ENCODE measurements at places on chromosomes 16 and 17.

DNA sequence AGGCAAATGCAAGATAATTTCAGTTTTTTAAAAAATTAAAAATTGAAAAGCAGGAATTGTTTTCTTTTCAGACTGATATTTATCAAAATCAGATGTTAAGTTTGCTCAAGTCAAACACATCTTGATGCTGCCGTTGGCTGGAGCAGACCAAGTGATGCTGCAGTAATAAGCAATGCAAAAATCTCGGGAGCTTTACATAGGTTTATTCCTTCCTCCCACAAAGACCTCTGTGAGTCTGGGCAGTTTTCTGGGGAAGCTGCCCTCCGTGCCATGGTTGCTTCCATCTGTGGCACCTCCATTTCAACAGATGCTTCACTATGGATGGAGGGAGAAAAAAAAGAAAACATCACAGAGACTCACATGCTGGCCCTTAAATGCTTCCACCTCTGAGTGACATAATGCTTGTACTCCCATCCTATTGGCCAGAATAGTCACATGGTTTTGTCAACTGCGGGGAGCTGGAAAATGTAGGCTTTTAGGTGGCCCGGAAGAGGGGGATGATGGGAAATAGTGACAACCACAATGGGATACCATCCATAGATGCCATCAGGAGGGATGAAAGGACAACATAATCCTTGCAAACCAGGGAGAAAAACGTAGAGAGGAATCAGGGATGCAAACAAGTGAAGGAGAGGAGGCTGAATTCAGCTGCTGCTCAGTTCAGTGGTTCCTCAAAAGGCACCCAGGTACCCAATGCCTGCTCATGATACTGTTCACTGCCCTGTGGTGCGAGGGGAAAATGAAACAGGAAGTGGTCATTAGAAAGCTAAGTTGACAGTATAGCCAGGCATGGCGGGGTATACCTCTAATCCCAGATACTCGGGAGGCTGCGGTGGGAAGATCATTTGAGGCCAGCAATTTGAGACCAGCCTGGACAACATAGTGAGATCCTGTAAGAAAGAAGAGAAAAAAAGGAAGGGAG, 13.5 kb upstream of the ERCC4 start:
- no peak for DNase-seq

- no peak for DNase-seq
Measured at GRCh38 chr17:30236297-30236624, 764 bp upstream of the SLC6A4 start.

DNA sequence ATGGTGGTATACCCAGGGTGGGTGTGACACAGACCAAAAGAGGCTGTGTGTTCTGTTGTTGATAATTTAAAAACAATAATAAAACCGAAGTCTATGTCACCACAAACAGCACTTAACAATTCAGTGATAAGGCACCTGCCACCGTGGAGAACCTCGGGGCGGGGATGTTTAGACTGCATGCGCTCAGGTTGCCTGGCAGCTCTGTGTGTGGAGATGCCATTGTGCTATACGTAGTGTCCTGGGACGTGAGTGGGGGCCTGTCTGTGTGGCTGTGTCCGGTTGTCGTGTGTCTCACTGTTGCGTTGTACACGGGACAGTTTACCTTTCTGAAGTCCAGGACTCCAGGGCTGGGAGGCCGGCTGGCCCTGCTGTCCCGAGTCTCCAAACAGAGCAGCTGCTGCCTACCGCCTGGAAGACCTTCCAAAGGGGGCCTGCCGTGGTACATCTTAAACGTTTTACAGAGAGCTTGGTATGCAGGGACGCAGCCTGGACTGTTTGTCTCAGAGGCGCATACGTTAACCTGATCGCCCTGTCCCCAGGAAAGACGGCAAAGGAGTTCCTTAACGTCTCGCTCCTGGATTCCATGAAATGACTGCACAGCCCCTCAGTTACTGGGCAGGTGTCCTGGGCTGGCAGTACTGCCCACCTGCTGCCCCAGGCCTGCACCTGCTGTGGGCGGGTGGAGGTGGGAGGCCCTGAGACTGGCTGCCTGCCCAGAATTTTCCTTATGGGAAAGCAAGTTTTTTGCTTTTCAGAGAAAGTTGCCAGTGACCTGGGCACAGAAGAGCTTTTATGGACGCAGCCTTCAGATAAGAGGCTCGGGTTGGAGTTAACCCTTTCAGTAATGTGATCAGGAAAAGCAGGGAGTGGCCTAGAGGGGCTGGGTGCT, 19.0 kb downstream of the SPIRE2 start:
- no peak for DNase-seq

DNA sequence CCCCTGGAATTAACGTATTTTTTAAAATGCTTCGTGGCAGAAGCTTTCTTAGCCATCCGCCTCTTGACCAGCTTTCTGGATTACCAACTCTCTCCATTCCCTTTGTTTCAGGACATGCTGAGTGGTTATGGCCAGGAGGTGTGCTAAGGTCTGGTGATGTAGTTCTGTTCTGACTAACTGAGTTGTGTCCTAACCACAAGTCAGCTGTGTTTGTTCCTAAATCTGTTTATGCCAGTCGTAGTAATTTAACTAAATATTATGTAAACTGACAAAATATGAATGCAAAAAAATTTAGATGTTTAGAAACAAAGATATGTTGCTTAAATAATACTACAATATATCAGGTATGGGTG, 61.6 kb downstream of the MRTFB start:
- DNase-seq: no peak

DNA sequence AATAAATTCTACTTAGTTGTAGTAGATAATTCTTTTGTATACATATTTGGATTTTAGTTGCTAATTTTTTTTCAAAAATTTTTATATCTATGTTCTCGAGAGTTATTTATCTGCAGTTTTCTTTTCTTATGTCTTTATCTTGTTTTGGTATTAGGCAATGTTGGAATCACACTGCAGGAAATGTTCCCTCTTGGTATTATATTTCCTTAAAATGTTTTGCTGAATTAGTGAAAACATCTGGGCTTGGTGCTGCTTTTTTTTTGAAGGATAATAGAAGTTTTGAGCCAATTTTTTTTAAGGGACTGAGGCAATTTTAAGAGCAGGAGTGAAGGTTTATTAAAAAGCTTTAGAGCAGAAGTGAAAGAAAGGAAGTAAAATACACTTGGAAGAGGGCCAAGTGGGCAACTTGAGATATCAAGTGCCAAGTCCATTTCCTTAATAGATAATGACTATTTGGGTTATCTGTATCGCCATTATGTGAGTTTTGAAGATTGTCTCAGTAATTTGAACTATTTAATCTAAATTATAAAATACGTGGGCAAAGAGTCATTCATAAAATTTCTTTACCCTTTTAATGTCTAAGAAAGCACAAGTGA, 1390.1 kb upstream of the CDH8 start:
- no peak for DNase-seq

GRCh38 chr17:81966343-81967243, 5.6 kb upstream of the NOTUM start:
- no peak for DNase-seq

DNA sequence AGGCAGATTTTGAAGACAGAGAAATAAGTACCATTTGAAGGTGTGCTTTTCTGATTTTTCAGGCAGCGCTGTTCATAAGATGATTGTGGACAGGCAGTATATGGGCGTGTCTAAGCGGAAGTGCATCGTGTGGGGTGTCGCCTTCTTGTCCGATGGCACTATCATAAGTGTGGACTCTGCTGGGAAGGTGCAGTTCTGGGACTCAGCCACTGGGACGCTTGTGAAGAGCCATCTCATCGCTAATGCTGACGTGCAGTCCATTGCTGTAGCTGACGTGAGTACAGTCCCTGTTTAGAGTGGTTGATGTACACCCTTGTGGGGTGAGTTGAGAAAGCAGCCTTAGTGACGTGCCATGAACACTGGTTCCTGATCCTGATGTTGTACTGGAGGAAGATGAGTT, 10.7 kb downstream of the UTP4 start:
- no peak for DNase-seq

DNA sequence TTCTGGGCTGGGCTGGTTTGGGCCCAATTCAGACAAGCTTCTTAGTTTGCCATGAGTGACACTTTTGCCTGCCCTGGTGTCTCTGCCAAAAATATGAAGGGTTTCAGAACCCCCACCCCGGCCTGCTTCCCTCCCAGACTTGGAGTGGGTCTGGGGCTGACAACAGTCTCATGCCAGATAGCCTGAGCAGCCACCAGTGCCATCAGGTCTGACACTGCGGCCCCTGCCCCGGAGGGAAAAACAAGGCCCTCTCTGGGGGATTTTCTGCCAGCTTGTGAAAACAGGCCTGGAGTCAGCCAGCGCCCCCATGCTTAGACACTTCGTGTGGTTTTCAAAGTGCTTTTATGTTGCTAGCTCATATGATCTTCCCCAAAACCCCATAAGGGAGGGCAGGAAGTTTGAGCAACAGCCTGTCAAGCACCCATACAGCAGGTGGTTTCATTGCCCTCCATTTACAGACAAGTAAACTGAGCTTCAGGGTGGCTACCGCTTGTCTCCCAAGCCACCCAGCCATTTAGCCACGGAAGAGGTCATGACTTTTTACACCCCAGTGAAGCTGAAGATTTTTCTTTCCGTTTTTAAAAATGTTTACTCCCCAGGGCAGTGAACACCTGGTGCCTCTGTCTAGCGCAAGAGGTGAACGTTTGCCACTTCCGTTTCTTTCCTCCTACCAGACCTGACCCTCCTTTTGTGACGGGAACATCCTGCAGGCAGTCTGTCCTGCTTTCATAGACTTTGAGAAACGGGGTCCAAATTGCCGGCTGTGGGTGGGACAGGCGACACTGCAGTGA, 300.6 kb downstream of the SEC14L1 start:
- peak; percentile 65 for DNase-seq

DNA sequence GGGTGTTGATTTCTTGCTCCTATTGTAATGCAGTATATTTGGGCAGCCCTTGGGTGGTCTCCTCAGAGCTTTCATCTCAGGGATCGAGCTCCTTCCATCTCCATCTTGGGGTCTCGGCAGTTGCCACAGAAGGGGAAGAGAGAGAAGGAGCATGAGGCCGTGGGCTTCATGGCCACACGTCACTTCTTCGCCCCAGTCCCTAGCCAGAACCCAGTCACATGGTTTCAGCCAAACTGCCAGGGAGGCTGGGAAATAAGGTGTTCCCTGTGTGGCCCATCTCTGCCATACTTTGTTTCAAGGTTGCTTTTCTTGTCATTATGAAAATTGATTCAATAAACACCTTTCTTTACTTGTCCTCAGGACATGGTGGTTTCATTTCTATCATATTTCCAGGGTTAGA, 68.4 kb upstream of the NKD1 start:
- no peak for DNase-seq

DNA sequence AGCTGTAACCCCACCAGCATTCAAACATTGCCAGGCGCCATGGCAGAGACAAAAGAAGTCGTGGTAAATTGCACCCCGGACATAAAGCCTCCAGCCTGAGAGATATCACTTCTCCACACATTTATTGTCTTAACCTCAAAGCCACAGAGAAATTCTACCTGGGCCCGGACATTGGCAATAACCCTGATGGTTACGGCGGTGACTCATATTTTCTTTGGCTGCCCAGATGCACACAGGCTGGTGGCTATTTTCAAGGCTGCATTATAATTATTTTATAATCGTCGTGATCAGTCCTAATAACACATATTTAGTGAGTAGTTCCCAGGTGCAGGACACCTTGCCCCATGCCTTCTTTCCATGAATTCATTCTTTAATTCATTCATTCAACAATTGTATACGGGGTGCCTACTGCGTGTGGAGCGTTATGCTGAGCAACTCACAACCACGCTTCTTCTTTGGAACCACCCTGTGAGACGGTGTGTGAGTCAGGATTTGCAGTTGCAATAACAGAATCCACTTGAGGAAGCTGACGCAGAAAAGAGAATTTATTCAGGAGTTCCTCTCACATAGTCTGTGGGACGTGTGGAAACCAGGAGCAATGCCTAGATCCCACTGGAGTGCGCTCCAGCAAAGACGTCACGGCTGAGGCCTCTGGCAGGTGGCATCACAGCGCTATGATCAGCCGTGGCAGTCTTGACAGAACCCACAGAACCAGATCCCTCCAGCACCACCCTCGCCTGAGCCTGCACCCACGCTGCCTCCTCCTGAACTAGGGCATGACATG, 245.7 kb downstream of the FOXL1 start:
- DNase-seq: no peak

DNA sequence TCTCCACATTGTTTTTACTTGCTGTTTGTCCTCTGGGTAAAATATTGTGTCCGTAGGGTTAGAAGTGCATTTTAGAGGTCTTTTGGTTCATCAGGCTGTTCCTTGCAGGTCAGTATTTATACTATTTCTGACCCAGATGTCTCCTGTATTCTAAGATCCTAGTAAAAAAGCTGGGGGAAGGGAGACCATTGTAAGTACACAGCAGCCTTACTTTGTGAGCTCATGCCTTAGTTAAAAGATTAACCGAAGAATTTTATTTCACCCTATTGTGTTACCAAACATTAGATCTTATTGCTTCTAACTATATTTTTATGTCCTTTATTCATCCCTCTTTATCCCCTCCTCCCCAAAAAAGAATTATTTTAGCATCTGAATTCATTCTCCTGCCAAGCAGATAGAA, 444.1 kb upstream of the RBFOX1 start:
- no peak for DNase-seq

- no peak for DNase-seq
Measured at GRCh38 chr17:32484628-32485027, 2.2 kb upstream of the CDK5R1 start.
